ENCODE measurements at places on chromosomes 6 and 20.

- no peaks in the 10 kb centered on the region for H3K4me1 ChIP-seq
- DNase-seq: no peak
- H3K36me3 ChIP-seq: peaks cover 70% of the 10 kb centered on the region
- no peak overlapping the region for H3K27ac ChIP-seq
- no peaks in the 10 kb centered on the region for H3K27me3 ChIP-seq
- H3K4me3 ChIP-seq: no peak overlapping the region
Observed at GRCh38 chr6:131586543-131586942, 13.5 kb downstream of the ARG1 start.

DNA sequence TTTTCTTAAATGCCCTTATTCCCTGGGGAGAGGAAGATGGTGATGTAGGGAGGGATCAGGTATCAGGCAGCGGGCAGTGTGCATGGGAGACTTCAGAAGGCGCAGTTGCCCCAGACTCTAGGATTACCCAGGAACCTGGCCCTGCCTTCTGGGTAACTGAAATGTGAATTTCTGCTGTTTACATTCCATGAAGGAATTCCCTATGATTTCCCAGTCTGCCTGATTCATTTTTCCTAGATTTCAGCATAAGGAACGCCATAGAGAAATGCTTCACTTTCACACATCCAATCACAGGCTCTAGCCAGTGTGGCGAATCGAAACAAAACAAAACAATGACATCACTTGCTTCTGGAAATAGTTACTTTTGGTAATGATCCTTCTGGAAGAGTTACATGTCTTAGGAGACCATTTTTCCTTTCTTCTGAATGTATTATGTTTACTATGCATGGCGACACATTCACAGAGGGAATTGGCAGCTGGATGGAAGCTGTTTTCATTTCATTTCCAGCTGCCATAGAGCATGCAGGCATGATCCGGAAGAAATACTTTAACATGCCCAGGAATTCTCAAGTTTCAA is 33.3 kb downstream of the LRP11 start:
- no peak overlapping the region for H3K4me3 ChIP-seq
- DNase-seq: no peak
- peaks cover 1% of the 10 kb centered on the region for H3K4me1 ChIP-seq
- H3K36me3 ChIP-seq: no peaks in the 10 kb centered on the region

GRCh38 chr6:3386374-3386857 is 70.4 kb downstream of the SLC22A23 start:
- no peaks in the 10 kb centered on the region for H3K36me3 ChIP-seq
- H3K27ac ChIP-seq: no peak overlapping the region

DNA sequence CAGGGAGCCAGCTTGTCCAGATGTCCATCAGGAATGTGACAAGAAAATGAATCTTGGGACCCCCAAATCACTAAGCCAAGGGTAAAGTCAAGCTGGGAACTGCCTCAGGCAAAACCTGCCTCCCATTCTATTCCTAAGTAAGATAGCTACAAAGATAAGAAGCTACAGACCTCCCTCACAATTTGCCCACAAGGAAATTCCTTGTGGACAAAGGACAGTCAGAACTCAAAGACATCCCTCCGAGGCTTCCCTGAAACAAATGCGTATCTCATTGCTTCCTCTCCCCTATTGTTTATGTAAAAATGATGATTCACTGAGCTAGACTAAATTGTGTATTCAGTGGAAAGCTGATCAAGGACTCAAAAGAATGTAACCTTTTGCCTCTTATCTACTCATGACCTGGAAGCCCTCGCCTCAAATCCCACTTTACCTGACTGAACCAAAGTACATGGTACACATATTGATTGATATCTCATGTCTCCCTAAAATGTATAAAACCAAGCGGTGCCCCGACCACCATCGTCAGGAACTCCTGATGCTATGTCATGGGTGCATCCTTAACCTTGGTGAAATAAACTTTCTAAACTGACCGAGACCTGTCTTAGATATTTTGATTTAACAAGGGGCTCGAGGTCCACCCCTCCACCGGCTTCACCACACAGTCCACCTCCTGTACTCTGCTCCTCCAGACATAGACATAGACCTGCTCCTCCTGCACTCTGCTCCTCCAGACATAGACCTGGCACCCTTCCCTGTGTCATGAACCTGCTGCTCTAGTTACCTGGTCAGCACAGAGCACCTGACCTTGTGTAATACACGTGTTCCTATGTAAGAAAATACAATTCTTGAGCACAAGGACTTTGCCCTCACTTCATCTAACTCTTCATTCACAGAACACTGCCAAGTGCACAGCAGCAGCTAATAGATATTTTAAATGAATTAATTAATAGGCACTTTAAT is 81.4 kb downstream of the WDR27 start:
- no peak overlapping the region for H3K4me3 ChIP-seq
- H3K4me1 ChIP-seq: no peaks in the 10 kb centered on the region
- no peaks in the 10 kb centered on the region for H3K36me3 ChIP-seq
- DNase-seq: no peak
- no peak overlapping the region for H3K27ac ChIP-seq

DNA sequence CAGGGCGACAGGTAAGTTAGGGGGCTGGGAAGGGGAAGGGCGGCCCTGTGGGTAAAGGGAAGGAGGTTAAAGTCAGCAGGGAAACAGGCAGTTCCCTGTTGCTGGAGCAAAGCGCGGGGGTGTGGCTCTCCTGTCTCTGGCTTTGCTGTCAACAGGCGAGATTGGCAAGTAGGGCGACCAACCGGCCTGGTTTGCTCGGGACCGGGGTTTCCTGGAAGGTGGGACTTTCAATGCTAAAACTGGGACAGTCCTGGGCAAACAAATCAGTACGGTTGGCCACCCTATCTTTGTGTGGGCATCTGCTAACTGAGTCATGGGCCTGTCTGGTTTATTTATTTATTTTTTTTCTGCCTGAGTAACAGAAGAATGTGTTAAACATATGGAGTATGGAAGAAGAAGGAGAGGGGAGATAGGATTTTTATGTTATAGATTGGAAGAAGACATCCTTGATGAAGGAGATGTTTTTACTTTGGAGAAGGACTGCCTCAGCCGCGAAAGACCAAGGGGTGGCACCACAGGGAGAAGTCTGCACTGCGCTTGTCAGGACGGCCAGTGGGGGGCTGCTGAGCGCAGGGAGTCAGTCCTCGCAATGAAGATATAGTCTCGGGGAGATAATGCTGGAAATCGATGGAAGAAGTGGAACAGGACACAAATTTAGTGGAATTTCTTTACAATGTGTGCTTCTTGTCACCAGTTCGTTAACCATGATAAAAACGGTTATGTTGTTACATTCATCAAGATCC is 43.4 kb upstream of the ESR1 start:
- no peak for DNase-seq
- peaks cover 25% of the 10 kb centered on the region for H3K27me3 ChIP-seq
- no peaks in the 10 kb centered on the region for H3K4me1 ChIP-seq
- no peak overlapping the region for H3K4me3 ChIP-seq
- H3K36me3 ChIP-seq: no peaks in the 10 kb centered on the region
- H3K27ac ChIP-seq: no peak overlapping the region

- H3K4me3 ChIP-seq: no peak overlapping the region
- no peak overlapping the region for H3K27ac ChIP-seq
- no peaks in the 10 kb centered on the region for H3K36me3 ChIP-seq
- no peaks in the 10 kb centered on the region for H3K4me1 ChIP-seq
- peaks cover 74% of the 10 kb centered on the region for H3K27me3 ChIP-seq
Observed at GRCh38 chr6:7677229-7677628, 48.7 kb upstream of the BMP6 start.

- H3K4me3 ChIP-seq: peak overlapping the region; percentile 98
- peaks cover 9% of the 10 kb centered on the region for H3K27me3 ChIP-seq
- H3K4me1 ChIP-seq: peaks cover 61% of the 10 kb centered on the region
- DNase-seq: peak; percentile 20
- peak overlapping the region; percentile 100 for H3K27ac ChIP-seq
Observed at GRCh38 chr6:26536571-26537159, 1.5 kb upstream of the HMGN4 start.

- no peak overlapping the region for H3K27ac ChIP-seq
- no peaks in the 10 kb centered on the region for H3K4me1 ChIP-seq
- no peak overlapping the region for H3K4me3 ChIP-seq
- H3K27me3 ChIP-seq: peaks cover 80% of the 10 kb centered on the region
Observed at GRCh38 chr6:148513145-148514071, 170.8 kb downstream of the SASH1 start.

GRCh38 chr6:135583256-135583761 is 85.8 kb upstream of the AHI1 start:
- no peak for DNase-seq
- H3K27me3 ChIP-seq: no peaks in the 10 kb centered on the region
- peaks cover 10% of the 10 kb centered on the region for H3K4me1 ChIP-seq
- no peak overlapping the region for H3K4me3 ChIP-seq
- H3K36me3 ChIP-seq: no peaks in the 10 kb centered on the region

- H3K27ac ChIP-seq: peak overlapping the region; percentile 93
- peak overlapping the region; percentile 88 for H3K4me3 ChIP-seq
- no peaks in the 10 kb centered on the region for H3K36me3 ChIP-seq
- no peaks in the 10 kb centered on the region for H3K27me3 ChIP-seq
Observed at GRCh38 chr20:60055740-60056139, 97.5 kb downstream of the CDH26 start.

DNA sequence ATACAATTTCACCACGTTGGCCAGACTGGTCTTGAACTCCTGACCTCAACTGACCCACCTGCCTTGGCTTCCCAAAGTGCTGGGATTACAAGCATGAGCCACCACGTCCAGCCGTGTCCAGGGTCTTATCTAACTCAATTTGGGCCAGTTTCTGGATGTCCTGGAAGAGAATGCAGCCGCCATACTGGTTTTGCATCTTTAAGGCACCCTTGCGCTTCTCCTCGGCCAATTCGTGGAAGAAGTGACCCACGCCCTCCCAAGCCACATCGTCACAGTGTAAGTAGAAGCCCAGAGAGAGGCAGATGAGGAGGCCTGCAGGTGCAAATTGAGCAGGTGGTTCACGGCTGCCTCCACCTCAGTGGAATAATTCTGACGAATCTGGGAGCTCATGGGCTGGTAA is 3.7 kb upstream of the ZNF335 start:
- no peak overlapping the region for H3K27ac ChIP-seq
- no peak overlapping the region for H3K4me3 ChIP-seq
- no peak for DNase-seq
- peaks cover 20% of the 10 kb centered on the region for H3K36me3 ChIP-seq
- no peaks in the 10 kb centered on the region for H3K27me3 ChIP-seq

DNA sequence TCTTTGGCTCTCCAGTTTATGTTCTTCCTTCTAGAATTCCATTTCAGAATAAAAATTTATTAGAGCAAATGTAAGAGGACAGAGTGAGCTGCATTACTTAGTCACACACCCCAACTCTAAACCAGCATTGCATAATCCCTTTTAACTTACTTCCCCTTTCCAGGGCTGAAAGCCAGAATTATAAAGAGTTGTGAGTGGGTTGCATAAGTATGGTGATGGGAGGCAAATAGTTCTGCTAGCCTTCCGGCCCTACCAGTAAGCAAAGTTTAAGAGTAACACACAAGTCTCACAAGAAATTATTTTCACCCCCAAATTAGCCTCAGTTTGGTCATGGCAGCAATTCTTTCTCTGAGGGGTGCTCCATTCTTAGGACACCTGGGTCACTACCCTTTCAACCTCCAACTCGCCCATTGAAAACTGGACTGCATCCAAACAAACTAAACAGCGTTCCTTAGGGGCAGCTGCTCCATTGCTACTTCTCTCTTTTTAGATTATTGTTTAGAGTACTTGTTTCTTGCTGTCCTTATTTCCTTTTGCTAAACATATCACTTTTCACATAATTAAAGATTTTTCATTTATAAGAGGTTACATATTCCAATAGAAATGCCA is 1.6 kb downstream of the KIAA0408 start:
- no peaks in the 10 kb centered on the region for H3K27me3 ChIP-seq
- no peak overlapping the region for H3K4me3 ChIP-seq
- no peak overlapping the region for H3K27ac ChIP-seq
- H3K4me1 ChIP-seq: no peaks in the 10 kb centered on the region

DNA sequence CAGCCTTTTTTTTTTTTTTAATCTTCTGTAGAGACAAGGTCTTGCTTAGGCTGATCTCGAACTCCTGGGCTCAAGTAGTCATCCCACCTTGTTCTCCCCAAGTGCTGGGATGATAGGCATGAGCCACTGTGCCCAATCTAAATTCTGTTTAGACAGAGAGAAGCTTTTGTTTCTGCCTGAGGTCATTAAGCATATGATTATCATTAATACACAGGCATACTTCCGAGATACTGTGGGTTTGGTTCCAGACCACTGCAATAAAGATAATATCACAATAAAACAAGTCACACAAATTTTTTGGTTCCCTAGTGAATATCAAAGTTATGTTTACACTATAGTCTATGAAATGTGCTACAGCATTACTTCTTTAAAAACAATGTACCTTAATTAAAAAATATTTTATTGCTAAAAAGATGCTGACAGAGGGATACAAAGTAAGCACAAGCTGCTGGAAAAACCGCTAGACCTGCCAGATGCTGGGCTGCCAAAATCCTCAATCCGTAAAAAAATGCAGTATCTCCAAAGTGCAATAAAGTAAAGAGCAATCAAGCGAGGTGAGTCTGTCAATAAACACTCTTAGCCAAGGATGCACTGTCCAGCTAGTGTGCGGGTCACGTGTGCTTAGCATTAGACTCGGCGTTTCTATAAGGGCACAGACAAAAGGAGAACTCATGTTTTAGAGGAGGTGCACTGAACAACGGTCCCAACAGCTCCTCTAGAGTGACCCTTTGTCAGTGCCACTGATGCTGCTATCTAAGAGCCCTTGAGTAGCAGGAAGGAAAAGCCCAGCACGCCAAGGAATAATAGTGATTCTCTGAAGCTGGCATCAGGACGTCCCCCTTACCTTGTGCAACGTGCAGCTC is 16.1 kb downstream of the TXNDC5 start:
- no peaks in the 10 kb centered on the region for H3K27me3 ChIP-seq
- no peak overlapping the region for H3K27ac ChIP-seq
- no peak for DNase-seq
- no peaks in the 10 kb centered on the region for H3K4me1 ChIP-seq
- H3K4me3 ChIP-seq: no peak overlapping the region
- H3K36me3 ChIP-seq: peaks cover 43% of the 10 kb centered on the region

- H3K4me1 ChIP-seq: peaks cover 3% of the 10 kb centered on the region
- H3K27ac ChIP-seq: no peak overlapping the region
- H3K27me3 ChIP-seq: peaks cover 97% of the 10 kb centered on the region
- peak overlapping the region; percentile 42 for H3K4me3 ChIP-seq
Observed at GRCh38 chr6:44004136-44004535, 123.1 kb downstream of the MRPL14 start.

- H3K27ac ChIP-seq: peak overlapping the region; percentile 1
- no peak for DNase-seq
- H3K27me3 ChIP-seq: peaks cover 29% of the 10 kb centered on the region
- no peaks in the 10 kb centered on the region for H3K36me3 ChIP-seq
- peaks cover 14% of the 10 kb centered on the region for H3K4me1 ChIP-seq
Observed at GRCh38 chr6:43276577-43277305, 21.3 kb upstream of the SLC22A7 start.

GRCh38 chr6:159169557-159170332 is 545 bp downstream of the FNDC1 start:
- peak overlapping the region; percentile 65 for H3K4me3 ChIP-seq
- no peaks in the 10 kb centered on the region for H3K36me3 ChIP-seq
- H3K27ac ChIP-seq: no peak overlapping the region
- peak; percentile 5 for DNase-seq
- H3K27me3 ChIP-seq: peaks cover 96% of the 10 kb centered on the region

GRCh38 chr6:30319146-30319835 is 7.4 kb upstream of the TRIM39 start:
- H3K4me3 ChIP-seq: peak overlapping the region; percentile 58
- DNase-seq: no peak
- no peaks in the 10 kb centered on the region for H3K27me3 ChIP-seq
- H3K4me1 ChIP-seq: peaks cover 77% of the 10 kb centered on the region
- peaks cover 22% of the 10 kb centered on the region for H3K36me3 ChIP-seq
- H3K27ac ChIP-seq: peak overlapping the region; percentile 86

- peaks cover 23% of the 10 kb centered on the region for H3K36me3 ChIP-seq
- H3K27me3 ChIP-seq: no peaks in the 10 kb centered on the region
- H3K4me1 ChIP-seq: peaks cover 15% of the 10 kb centered on the region
- peak; percentile 80 for DNase-seq
- H3K27ac ChIP-seq: peak overlapping the region; percentile 15
Observed at GRCh38 chr20:36886859-36887751, 11.2 kb downstream of the TLDC2 start.

Measured in effector memory CD8-positive, alpha-beta T cell (primary cell).